Fibroblast of the conjunctiva (primary cell): ENCODE measurements at places on chromosomes 11 and 22.

DNA sequence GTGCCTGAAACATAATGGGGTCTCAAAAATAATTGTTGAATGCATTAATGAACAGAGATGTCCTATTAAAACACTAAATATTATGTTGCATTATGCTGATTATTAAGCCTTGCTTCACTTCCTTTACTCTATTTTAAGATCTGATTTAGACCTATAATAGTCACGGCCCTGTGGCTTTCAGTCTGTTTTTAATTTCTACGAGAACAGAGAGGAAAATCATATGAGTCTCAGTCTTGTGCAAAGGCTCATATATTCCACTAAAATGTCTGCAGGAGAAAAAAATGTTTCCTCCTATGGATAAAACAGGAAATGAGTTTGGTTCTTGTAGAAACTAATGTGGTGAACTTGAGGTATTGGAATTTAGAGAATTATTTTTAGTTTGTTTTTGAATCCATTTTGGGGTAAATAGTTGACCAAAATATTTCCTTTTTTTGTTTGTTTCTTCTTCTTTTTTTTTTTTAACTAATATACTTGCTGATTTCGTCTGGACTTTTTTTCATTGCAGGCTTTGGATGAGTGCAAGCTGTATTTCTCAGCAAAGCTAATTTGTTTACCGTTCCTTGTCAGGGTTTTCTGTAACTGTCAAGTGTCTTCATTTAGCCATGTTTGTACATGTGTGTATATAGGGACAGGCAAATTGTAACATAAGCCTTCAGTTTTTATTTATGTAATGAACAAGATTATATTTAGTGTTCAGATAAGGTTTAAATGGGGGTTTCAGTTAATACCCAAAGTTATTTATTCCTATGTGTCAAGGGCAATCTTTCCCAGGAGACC, 139.1 kb upstream of the DDI1 start:
- no peak for DNase-seq

DNA sequence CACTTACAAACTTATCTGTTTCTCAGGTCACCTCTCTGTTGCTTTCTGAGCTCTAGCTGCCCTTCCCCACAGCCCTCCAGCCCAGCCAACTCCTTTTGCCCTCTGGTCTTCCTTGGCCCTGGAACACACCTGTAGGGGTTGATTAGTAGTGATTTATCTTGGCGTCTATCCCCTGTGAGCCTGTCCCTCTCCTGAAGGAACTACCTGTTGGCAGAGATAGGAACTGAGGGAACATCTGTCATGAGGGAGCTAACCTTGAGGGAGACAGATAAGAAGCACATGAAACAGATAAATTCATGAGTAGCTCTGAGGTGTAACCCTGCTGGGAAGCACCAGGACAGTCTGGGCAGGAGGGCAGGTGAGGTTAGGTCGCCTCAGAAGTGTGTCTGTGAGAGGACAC, 38.9 kb downstream of the CABIN1 start:
- DNase-seq = no peak

GRCh38 chr11:112797648-112798293, 163.4 kb upstream of the NCAM1 start:
- no peak for DNase-seq

DNA sequence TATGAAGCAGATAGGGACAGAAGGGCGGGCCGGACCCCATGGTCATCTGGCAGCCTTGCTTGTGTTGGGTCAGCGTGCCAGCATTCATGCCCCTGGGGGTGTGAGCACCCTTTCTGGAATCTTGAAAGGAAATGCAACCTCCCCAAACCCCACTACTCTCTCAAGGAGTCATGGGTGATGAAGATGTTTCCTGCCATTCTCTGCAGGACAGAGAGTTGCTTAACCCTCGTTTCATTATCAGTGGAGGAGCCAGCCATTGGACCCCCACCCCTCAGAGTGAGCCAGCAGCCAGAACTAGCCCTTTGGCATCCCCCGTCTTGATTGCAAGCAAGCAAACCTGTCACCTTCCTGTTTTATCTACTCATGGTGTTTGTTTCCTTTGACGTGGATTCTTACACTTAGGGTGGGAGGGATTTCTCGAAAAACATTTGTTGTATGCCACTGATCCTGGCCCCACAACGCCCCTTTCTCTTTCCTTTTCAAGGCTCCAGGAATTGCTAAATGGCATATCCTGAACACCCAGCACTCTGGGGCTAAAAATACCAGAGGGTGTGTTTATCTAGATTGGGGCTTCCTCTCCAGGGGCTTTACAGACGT, 258.3 kb downstream of the ETS1 start:
- DNase-seq = no peak

- no peak for DNase-seq
These were observed 57.2 kb downstream of the SBF1 start for GRCh38 chr22:50417411-50418210.

GRCh38 chr11:119099711-119100110, 1.9 kb downstream of the DPAGT1 start:
- no peak for DNase-seq

DNA sequence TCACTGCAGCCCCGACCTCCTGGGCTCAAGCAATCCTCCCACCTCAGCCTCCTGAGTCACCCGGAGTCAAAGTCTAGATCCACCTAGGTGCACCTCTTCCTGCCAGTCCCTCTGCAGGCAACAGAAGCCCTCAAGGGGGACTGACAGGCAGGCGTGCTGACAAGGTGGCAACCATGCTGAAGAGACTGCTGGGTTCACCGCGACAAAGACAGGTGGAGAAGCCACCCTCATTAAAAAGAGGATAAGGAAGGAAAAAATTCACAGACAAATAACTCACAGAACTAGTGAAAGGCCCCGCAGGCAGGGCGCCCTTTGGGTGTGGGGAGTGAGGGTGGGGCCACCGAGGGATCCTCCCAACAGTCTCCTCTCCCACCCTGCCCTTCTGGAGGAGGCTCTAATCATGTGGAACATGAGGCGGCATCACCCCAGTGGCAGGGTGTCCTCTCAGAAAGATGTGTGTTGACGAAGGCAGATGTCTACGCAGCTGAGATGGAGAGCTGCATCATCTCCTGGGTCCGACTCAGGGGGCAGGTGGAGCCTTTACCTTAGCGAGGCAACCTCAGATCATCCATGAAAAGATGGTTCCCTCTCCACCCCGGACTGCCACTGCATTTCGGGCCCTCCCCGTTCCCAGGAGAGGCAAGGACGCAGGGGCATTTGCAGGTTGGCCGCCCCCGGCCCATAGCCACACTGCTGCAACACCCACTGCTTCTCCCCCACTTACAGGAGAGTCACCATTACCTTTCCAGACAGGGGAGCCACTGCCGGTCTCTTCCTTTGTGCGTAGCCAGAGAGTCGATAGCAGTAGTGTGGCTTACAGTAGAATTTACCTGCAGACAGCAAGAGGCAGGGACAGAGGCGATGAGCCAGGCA, 91.2 kb upstream of the BID start:
- no peak for DNase-seq

DNA sequence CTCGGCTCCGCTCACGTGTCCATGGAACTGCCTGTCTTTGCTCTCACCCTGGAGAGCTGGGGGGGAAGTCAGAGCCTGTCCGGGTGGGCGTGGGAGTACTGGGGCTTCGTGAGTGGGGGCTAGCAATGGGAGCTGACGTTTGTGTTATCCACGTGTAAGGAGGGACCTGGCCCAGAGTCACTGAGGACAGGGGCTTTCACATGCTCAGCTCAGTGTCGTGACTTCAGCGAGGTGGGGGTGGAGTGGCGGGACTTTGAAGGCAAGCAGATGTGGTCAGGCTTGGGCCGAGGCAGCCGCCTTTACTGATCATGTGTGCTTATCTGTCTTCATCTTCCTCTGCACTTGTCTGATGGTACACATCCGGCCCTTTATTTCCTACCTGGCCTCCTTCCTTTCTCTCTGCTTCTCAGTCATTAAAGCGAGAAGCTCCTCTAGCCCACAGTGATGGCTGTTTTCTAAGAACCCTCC, 113.1 kb upstream of the NNMT start:
- no peak for DNase-seq

DNA sequence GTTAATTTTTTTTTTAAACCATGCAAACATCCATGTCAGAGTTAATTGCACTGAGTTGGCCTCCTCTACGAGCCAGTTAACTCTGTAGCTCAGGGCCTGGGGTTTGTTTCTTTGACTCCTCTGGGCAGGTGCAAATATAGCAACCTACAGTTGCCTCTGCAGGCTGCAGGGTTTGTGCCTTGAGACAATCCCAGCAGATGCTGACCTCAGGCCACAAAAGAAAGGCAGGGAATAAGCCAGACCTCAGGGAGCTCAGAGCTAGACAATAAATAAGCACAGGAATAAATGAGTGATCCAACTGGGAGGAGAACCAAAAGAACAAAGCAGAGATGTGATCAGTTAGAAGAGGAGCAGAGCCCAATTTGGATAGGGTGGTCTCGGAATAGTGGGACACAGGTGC, 390.8 kb downstream of the SHANK2 start:
- no peak for DNase-seq

- no peak for DNase-seq
These were observed 85.8 kb upstream of the E2F8 start for GRCh38 chr11:19326499-19326898.

DNA sequence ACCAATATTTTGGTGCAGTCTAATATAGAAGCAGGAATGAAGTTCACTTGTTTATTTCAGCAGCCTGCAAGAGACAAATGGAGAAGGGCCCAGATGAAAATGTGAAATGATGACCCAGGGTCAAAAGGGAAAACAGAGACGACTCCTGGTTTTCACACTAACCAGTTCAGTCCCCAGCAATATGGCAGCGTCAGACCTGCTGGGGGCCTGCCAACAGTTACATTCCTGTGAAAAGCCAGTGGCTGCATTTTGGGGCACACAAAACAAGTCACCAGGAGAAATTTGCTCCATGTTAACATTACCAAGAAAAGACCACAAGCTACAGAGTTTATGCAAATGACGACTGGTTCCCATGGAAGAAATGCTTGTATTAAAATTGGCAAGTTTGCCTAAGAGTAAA, 80.2 kb downstream of the CCDC34 start:
- DNase-seq = no peak

GRCh38 chr11:118364956-118365615, 5.7 kb downstream of the UBE4A start:
- no peak for DNase-seq

DNA sequence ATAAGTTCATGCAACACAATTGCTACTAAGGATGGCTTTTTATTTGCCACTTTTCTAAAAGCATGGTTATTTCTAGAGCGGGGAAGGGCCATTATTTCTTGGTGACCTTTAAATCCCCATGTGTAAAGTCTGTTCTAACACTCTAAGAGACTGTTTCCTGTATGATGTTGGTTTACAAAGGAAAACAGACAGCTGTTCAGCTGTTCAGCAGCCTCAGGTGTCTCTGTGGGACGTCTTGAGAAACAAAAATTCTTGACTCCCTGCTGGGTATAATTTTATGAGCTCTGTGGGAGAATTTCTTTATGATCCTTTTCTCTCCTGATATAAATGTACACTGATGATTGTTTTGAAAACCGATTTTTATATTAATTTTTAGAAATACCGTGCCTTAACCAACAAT, 13.9 kb downstream of the MUC15 start:
- DNase-seq = no peak

GRCh38 chr11:63663809-63664208, 7.4 kb downstream of the ATL3 start:
- no peak for DNase-seq

DNA sequence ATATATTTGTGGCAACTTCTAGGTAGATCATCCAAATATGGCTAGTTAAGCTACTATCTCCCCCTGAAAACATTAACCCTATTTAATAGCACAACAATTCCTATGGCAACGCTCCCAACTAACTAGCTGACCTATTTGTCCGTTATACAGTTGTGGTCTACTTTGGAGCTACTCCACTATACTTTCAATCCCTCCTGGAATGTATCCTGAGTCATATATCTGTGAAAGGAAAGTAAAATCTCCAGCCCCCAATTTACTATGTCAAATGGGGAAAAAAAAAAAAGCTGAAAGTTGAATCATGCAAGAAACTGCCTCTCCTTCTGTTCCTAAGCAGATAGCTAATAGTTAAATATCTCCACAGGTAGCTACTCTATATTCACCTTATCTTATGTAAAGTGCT, 128.5 kb downstream of the CD44 start:
- peak; percentile 51 for DNase-seq

GRCh38 chr11:15118431-15118830, 3.7 kb downstream of the INSC start:
- DNase-seq = no peak

- no peak for DNase-seq
These were observed 19.4 kb upstream of the P2RY2 start for GRCh38 chr11:73198677-73199076.

GRCh38 chr11:48013269-48013901, 33.0 kb downstream of the PTPRJ start:
- no peak for DNase-seq

GRCh38 chr11:110565357-110566336, 135.9 kb downstream of the FDX1 start:
- no peak for DNase-seq

- DNase-seq = no peak
These were observed 6.6 kb downstream of the SERHL2 start for GRCh38 chr22:42560381-42560780.

DNA sequence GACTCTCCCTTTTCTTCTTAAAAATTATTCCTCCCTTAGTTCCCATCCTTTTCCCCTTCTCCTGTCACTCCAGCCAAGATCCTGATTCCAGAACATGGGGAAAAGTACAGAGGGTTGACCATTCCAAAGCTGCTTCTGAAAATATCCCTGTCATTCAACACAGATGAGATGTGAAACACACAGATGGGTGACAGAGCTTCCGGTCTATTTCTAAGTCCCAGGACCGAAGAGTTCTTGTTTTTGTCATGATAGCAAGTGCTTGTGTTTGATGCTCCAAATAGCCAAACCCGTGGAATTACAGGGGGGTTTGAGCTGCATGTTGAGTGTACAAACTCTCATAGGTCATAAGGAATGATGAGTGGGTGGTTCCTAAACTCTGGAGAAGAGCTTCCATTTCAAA, 57.9 kb downstream of the PARVA start:
- no peak for DNase-seq

DNA sequence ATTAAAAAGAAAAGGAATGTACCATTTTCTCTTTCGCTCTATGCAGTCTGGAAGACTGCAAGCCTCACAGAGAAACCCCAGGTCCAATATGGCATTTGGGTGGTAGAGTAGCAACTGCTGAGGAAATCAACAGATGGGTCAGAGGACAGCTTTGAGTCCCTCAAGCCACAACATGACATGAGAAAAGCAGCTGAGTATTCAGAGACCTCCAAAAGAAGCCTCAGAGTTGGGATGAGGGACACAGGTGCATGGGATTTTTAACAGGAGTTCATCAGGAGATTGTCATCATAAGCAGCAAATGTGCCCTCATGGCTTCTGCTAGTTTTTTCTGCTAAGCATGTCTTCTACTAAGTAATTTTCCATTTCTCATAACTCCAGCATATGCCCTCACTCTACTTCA, 111.6 kb downstream of the BLID start:
- no peak for DNase-seq

- no peak for DNase-seq
These were observed 116.4 kb downstream of the APOL5 start for GRCh38 chr22:35834061-35834460.

- no peak for DNase-seq
These were observed 1.2 kb downstream of the CNIH2 start for GRCh38 chr11:66279092-66279734.

DNA sequence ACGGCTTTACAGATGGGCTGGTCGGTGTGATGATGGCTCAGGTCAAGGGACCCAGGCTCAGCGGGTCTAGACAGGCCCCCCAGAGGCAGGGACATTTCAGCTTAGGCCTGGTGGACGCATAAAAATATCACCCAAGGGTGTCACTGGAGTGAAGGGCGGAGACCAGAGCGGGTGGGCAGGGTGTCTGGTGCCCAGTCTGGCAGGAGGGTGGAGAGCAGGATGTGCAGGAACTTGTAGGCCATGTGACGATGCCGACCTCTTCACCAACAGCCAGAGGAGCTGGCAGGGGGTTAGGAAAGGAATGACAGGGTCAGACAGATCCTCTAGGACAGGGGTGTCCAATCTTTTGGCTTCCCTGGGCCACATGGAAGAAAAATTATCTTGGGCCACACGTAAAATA, 4.5 kb downstream of the MAPK8IP1 start:
- DNase-seq = no peak
